ENCODE measurements at places on chromosomes 16 and 17.

- DNase-seq, result no peak
These were observed 8.3 kb downstream of the PITPNM3 start for GRCh38 chr17:6548034-6548433.

DNA sequence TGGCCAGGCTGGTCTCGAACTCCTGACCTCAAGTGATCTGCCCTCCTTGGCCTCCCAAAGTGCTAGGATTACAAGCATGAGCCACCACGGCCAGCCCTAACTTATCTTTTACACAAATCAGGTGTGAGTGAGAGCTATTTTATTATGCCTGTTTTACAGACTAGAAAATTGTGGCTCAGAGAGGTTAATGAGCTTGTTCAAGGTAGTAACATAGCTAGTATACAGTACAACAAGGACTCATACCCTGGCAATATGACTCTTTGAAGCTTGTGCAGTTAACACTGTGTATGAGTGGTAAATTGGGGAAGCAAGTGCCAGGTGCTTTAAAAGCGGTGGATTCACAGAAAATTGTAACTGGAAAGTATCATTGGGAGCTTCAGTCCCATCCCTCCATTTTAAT, 49.0 kb downstream of the YPEL2 start:
- DNase-seq, result no peak

DNA sequence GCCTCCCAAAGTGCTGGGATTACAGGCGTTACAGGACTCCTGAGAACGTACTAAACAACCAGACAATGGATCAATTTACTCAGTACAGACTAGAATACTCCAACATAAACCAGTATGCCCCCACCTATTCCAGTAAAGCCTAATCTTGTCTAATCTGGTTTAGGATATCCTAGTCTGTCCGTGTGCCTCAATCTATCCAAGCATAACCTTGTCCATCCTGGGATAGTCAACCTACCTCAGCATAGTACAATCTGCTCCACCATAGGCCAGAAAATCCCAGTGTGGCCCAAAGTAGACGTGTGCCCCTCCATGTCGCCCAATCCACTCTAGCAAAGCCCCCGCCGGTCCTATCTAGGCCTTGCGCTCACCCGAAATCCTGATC, 625 bp downstream of the DVL2 start:
- no peak for DNase-seq

- DNase-seq, result peak; percentile 20
These were observed 76.6 kb downstream of the CMIP start for GRCh38 chr16:81521141-81521626.

GRCh38 chr16:66925322-66925840, at the start of gene RRAD:
Gene RRAD (minus strand): TSS chr16:66925535. CDS start chr16:66925179, 356 bp downstream.
- DNase-seq, result peak; percentile 59

DNA sequence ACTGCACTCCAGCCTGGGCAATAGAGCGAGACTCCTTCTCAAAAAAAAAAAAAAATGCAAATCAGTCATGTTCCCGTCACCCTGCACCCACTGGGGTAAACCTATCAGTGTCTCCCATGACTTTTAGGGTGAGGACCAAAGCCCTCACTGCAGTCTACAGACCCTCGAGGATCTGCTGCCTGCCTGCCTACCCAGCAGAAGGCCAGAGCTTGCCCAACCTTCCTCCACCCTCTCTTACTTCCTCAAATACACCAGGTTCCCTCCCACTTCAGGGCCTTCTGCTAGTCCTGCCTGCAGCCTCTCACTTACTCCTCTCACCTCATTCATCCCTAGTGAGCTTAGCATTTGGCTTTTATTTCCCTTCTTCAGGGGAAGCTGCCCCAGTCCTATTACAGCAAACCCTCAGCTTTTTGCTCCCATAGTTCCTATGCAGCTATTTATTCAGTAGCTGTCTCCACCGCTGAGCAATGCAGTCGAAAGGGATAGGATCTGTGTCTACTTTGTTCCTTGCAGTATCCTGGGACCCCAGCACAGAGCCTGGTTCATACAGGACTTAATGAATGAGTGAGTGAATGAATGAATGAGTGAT, 17.8 kb upstream of the TOB1 start:
- DNase-seq, result no peak

- no peak for DNase-seq
These were observed 86.1 kb downstream of the KCNJ12 start for GRCh38 chr17:21462237-21462636.

DNA sequence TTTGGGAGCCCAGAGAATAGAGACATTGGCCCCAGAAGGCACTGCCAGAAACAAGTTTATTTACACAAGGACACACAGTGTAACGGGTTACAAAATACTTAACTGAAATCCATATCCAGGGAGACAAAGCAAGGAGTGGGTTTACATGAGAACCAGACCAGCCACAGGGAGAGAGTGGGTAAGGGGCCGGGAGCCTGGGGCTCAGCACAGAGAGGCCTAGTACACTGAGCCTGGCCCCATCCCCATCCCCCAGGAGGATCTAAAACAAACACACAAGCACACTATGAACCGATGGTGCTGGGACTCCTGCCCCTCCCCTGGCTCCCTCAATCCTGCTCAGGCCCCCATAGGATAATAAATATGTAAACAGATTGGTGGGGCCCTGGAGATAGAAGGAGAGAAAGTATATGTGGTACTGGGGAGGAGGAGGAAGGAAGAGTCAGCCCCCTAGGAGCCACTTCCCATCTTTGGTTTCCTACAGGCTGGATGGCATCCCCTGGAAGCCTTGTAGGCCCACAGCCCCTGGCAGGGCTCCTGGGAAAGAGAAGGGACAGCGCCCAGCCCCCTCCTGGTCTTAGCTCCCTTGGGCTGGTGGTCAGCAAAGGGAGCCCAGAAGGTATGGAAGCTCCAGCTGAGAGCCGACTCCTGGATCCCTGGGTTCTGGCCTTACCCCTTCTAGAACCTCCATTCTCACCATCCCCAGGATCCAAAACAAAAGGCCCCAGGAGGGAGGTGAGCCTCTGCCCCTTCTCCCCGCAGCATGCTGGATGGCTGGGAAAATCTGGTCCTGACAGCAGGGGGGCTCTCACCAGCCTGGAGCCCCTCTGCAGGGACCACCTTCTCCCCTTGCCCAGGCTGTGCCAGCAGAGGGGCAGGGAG, 6.4 kb downstream of the G6PC3 start:
- no peak for DNase-seq

DNA sequence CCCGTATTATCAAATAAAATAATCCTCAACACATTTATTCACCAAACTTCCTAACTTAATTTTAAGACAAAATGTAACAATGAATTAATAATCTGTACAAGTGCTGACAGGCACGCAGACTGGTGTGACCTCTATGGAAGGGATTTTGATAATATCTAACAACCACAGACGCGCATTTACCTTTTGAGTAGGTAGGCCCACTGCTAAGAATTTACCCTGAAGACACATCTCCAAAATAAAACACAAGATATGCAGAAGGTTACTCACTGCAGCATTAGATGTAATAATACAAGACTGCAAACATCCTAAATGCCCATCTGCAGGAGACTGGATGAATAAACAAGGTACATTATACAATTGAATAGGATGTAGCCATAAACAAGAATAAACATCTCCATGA, 22.7 kb upstream of the CMTM4 start:
- DNase-seq, result no peak

- DNase-seq, result peak; percentile 59
These were observed 2.9 kb upstream of the SCIMP start for GRCh38 chr17:5237541-5238016.

DNA sequence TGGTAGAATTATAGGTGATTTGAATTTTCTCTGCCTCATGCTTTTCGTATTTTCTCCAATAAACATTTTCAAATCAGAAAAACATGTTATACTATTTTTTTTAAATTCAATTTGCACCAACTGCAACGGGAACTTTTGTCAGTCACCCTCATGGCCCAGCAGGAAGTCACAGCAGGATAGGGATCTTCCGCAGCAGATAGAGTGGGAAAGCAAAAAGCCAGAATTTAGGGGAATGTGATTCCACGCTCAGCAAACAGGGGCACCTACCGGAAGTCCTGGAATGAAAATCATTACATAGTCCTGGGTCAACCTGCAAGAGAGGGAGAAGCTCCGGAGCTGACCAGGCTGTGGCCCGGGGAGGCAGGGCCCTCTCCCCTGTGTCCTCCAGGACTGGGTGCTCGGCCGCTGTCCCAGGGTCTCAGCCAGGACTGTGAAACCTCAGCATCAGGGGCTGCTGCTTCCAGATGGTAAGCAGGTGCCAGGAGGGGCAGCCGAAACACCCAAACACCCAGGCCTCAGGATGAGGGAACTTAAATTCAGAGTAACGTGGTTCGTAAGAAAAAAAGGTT, 3.9 kb downstream of the SLC47A2 start:
- no peak for DNase-seq

GRCh38 chr17:35255316-35255715, 12.4 kb downstream of the SLFN5 start:
- no peak for DNase-seq

DNA sequence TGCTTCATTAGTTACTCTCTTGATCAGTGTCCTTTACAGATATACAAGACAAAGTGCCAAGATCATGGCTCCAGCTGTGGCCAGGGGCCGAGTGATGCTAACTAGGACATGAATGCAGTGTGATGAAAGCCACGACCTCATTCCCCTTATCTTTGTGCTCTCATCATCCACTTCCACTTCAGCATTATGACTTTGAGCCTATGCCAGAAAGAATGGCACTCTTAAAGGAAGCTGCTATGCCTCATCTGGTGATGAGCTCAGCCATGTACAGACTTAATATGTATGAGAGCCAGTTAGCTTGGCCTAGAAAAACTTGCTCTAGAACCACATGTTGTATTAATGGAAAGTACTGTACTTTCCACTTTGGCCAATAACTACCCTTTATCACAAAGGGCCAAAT, 179.1 kb downstream of the TOX3 start:
- DNase-seq, result no peak

DNA sequence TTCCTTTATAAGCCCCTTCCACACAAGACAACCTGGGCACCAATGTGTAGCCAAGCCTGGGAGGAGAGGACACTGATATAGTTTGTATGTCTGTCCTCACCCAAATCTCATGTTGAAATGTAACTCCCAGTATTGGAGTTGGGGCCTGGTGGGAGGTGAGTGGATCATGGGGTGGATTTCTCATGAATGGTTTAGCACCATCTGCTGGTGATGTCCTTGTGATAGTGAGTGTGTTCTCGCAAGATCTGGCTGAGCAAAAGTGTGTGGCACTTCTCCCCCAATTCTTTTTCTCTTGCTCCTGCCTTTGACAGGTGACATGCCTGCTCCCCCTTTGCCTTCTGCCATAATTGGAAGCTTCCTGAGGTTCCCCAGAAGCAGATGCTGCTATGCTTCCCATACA, 135.8 kb downstream of the USP31 start:
- peak; percentile 5 for DNase-seq

- DNase-seq, result peak; percentile 61
These were observed 70.8 kb downstream of the ABR start for GRCh38 chr17:1108765-1109605.

GRCh38 chr17:1515640-1516387, 598 bp downstream of the INPP5K start:
- peak; percentile 81 for DNase-seq

GRCh38 chr16:2478279-2478678, 3.4 kb downstream of the TBC1D24 start:
- no peak for DNase-seq

DNA sequence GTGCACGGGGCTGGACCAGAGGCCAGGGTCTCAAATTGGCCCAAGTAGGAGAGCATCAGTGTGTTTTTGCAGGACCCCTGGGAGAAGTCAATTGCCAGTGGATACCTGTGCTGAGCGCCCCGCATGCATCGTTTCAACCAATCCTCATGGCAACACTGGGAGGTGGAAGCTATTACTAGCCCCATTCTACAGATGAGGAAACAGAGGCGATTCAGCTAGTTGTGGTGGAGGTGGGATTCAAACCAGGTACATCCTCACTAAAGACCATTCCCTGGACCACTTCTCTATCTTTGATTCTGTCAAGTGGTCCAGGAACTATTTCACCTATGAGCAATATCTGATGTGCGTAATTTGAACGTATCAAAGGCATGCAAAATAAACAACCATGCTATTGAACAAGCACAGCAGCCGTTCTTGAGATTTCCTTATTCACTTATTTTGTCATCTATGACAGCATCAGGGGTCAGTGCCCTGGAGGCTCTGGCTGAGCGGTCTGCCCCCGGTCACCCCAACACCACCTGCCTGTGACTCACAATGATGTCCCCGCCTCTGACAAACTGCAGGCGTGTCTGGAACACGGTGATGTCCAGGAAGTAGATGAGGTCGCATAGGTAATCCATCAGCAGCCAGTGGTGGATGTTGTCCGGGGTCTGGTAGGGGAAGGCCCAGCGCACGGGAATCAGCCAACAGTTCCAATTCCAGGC, 54.0 kb downstream of the CNGB1 start:
- DNase-seq, result peak; percentile 42

GRCh38 chr16:59719121-59719520, 985.0 kb upstream of the GOT2 start:
- DNase-seq, result no peak

DNA sequence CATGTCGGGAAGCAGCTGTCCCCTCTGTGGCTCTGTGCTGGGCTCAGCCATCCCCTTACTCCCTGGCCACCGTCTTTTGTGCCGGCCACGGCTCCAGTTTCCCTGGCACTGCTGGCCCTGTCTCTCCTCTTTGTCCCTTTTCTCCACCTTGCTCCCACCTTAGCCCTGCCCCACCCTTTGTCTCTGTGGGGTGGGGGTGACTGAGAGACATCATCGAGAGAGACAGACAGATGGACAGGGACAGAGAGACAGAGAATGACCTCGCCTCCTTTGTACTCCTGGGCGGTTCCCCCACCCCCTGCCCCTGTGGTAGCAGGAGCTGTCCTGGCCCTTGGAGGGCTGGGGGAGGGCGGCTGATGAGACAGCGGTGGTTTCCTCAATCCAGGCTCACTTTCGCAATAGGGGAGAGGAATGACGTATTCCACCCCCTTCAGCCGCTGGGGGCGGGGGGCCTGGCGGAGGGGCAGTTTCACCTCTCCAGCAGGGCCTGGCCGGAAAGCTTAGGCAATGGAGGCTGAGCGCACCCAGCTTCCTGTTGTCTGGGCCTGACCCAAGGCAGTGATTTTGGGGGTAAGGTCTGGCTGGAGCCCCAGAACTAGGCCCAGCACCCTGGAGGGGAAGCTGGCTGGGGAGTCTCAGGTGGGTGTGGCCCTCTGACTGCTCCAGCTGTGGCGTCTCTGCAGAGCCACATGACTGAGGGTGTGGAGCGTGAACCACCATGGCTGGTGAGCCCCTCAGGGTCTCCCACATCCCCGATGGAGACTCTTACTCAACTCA, 7.3 kb downstream of the FMNL1 start:
- peak; percentile 87 for DNase-seq

- DNase-seq, result no peak
These were observed 30.6 kb upstream of the CLEC3A start for GRCh38 chr16:77991701-77992100.

DNA sequence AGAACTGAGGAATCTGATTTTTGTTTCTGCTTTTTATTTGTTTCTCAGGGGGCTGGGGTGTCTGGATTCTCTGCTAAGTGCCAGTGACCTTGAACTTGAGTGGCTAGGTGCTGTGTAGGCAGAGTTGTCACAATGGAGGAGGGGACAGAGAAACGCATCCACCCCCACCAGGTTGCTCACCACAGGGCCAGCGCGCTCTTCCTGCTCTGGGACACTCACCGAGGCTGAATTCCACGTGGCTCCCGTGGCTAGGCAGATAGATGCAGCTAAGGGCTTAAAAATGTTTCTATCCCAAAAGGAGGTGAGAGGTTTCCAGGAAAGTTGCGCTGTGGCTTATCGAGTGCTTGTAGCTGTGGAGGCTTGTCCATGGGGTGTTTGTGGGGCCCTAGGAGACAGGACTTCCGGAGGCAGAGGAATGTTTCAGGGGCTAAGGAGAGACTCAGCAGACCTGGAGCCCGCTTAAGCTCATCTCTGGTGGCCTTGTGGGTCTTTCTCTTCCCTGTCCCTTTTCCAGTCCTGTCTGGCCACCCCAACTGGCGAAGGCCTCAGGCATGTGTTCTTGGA, 36.8 kb downstream of the ADCY7 start:
- DNase-seq, result peak; percentile 39

Measured in RPMI7951 (cell line).